ENCODE measurements at places on chromosomes 13 and 19. TPM values are rescaled to one million over a fixed set of nuclear protein-coding genes. Genes with fewer than 3 reads are reported as not detected.
A peak's percentile ranks its signal among the peaks of the same experiment; 100 is the strongest.

KLC3 gene
- polyA plus RNA-seq = 0.08 TPM

GRCh38 chr13:36787181-36787580, 31.8 kb upstream of the RFXAP start:
- DNase-seq = no peak

- peak; percentile 98 for DNase-seq
These were observed 4.9 kb upstream of the LRFN3 start for GRCh38 chr19:35931161-35931873.

CYP4F3 gene
- 119 TPM for polyA plus RNA-seq

DNA sequence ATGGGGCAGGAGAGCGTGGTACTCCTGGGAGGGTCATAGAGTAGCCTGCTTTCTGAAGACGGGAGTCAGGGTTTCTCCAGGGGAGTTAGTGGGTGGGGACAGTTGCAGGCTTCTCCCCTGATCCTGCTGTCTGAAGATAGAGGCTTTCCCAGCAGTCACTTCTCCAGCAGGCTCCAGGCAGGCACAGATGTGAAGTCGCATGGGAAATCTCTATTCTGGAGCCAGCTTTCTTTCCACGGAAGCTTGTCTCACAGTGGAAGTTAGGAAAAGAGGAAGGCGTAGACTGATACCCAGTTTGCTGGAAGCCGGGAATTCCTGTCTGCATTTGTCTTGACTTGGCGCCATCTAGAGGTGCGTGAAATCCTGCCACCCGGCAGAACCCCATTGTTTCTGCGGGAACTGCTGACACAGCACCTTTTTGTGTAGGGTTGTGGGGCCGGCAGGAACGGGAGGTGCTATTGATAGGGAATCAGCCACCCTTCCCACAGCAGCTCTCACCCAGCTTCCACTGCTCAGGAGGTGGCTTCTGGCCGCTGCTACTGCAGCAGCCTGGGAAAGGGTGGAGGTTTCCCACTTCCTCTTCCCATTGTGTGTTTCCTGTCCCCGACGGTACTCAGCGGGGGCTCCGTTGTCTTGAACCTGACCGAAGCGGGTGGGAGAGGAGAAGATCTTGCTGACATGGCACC, 28.5 kb upstream of the NPAS1 start:
- peak; percentile 67 for DNase-seq

DNA sequence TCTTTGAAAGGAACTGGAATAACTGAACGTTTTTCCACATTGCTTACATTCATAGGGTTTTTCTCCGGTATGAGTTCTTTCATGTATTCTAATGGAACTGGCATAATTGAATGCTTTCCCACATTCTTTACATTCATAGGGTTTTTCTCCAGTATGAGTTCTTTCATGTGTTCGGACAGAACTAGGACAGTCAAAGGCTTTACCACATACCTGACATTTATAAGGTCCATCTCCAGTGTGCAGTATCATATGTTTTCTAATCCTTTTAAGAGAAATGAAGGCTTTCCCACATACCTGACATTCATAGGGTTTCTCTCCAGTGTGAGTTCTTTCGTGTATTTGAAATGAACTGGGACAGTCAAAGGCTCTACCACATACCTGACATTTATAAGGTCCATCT, 24.7 kb downstream of the ZNF564 start:
- no peak for DNase-seq

SYNGR4 gene
- polyA plus RNA-seq = not detected

- no peak for DNase-seq
These were observed 61.9 kb downstream of the WASF3 start for GRCh38 chr13:26619358-26619757.

DNA sequence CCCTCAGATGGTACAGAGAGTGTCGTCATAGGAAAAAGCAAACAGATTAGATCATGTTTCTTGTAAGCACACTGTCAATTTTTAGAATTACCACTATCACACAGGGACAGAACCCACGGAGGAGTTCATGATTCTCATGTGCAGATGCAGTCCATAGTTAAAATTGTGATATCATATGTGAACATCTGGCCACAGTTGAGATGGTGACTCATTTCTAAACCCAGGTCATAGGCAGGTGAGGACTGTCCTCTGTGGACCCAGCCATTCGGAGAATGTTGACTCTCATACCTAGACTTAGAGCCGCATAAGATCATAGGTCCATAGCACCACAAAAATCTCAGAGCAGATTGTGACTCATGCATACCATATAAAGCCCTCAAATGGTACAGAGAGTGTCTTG, 17.8 kb upstream of the ZNF730 start:
- DNase-seq = no peak

DNA sequence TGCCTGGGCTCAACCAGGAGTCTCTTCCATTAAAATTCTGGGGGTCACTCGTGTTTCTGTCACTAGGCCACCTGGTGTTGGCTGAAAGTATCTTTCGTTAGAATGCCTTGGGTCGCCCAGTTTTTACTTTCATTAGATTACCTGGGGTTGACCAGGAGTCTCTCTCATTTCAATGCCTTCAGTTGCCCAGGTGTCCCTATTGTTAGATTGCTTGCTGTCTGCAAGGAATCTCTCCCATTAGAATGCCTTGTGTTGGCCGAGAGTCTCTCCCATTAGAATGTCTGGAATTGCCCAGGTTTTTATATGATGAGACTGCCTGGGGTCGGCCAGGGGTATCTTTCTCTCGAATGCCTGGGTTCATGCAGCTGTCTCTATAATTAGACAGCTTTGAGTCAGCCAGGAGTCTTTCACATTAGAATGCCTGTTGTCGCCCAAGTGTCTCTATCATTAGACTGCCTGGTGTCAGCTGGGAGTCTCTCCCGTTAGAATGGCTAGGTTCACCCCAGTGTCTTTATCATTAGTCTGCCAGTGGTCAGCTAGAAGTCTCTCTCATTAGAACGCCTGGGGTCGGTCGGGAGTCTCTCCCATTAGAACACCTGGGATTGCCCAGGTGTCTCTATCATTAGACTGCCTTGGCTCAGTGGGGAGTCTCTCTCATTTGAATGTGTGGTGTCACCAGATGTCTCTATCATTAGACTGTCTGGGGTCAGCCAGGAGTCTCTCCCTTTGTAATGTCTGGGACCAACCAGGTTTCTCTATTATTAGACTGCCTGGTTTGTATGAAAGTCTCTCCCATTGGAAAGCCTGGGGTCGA, 1446.8 kb downstream of the UQCRFS1 start:
- DNase-seq = peak; percentile 9

- no peak for DNase-seq
These were observed 173.6 kb downstream of the NUFIP1 start for GRCh38 chr13:44815623-44816022.

- DNase-seq = no peak
These were observed 53.8 kb downstream of the F2RL3 start for GRCh38 chr19:16942583-16942982.

DNA sequence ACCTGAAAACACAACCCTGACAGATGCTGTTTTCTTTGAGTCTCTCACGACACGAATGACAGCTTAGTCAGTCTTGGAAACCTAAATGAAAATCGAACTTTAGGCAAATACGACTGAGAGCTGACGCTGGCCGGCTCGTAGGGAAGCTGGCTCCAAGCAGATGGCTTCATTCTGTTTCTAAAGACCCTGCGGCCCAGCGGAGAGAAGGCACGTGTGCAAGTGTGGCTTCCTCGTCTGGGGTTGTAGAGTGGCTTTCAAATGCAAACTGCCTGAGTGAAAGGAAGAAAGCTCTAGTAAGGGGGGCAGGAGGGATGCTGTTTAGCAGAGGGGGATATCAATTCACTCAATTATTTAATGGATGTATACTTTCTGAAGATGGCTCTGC, 26.1 kb upstream of the TIMM44 start:
- DNase-seq = no peak

- no peak for DNase-seq
These were observed 84.1 kb downstream of the CHST8 start for GRCh38 chr19:33705860-33706259.

GRCh38 chr13:58838615-58839014, 1207.1 kb downstream of the PCDH17 start:
- no peak for DNase-seq
